ENCODE measurements at places on chromosomes 12 and 14.

DNA sequence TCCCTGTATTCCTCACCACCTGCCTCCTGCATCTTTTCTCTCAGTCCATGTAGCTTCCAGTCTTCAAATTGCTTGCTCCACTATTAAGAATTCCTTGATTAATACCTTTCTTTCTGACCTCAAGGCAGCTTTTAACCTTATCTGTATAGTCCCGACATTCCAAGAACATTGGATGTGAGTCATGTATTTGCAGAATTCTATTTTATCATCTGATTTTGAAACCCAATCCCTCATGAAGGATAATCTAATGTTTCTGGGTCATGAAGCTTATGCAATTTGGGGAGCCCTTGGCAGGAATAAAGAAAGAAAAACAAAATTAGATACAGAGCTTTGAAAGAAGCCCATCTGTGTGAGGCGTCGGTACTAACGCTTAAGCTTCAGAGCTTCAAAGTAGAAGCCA is 63.4 kb upstream of the CCND2 start:
- no peak for DNase-seq

DNA sequence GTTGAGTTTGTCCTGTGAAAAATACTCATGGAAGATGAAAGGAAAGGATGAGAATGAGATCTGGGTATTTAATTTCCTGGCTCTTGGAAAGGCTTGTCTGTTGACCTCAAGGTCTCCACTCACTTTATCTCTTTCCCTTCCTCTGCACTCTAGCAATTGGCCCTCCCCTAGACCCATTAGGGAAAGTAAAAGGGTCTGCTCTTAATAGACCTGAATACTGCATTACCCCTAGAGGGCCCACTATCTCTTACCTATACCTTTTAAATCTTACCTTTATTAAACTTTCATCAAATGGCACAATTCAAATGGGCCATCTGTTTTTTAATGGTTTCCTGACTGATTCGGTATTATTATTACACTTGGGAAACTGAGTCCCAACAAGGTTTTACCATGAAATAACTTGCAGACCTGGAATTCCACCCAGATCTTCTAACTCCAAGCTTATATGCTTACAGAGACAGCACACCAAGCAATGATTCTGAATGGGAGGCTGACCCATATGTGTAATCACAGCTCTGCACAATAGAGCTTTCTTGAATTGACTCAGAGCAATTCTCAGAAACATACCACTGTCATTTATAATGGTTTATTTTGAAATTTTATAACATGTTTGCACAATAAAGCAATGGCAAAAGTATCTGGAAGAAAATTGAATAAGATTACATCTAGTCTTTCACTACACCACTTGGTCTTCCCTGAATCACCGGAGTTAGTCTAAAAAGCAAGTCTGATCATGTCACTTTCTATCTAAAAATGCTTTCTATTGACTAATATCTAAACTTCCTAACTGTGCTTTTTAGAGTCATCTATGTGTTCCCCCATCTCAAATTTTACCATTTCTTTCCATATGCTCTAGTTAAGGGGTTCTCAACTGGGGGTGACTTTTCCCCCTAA is 618.5 kb downstream of the NRXN3 start:
- DNase-seq, result no peak

GRCh38 chr14:95918466-95918865 is 41.8 kb downstream of the TUNAR start:
- no peak for DNase-seq

DNA sequence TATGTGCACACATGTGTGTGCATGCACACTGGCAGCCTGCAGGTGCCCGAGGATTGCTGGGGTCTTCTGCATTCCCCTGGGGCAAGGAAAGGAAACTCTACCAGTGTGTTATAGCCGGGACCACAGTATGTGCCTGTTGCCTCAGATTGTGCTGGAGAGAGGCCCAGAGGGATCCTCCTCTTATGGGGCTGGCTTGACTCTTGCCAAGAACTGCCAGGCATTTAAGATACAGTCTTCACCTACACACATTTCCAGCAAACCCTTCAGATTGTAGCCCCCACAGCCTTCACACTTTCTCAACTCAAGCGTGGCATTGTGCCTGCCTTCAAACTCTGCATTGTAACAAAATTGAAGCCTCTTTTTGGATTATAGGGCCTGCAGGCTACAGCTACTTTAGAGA is 176.7 kb upstream of the DYRK2 start:
- no peak for DNase-seq

DNA sequence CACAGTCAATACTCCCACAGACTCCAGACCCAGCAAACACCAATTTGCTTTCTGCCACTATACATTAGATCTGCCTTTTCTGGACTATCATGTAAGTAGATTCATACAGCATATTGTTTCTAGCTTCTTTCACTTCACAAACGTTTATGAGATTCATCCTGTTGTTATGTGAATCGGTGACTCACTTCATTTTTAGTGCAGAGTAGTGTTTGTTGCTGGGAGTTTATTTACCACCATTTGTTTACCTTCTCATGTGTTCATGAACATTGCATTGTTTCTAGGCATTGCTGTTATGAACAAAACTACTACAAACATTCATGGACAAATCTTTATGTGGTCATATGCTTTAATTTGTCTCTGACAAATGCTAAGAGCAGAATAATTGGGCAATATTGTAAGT is 807.8 kb upstream of the TMEM132C start:
- DNase-seq, result no peak

DNA sequence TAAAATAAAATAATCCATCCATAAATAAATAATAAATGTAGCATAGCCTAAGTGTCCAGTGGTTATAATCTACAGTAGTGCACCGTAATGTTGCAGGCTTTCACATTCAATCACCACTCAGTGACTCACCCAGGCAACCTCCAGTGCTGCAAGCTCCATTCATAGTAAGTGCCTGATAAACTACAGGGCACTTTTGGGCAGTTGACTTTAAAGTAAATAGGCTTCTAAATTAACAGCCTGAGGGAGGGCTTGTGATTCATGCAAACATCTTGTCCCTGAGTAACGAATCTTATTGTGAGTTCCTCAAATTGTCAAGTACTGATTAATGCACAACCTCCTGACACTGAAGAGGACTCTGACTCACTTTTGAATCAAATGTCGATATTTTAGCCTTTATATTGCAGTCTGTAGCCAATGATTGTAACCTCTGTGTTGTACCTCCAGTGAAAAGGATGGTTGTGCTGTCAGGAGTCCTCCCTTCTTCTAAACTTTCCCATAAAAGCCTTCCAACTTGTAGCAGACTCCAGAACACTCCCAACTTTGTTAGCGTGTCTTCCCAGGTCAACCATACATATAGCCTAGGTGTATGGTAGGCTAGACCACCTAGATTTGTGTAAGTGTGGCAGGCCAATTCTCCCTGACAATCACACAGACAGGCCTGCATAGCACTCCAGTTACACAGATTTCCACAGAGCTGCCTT is 55.0 kb upstream of the BICD1 start:
- no peak for DNase-seq

GRCh38 chr14:22147716-22148115 is 441.3 kb downstream of the DAD1 start:
- no peak for DNase-seq

GRCh38 chr12:71756054-71756690 is 1.5 kb downstream of the RAB21 start:
- no peak for DNase-seq

GRCh38 chr14:77045238-77046162 is 17.0 kb upstream of the IRF2BPL start:
- no peak for DNase-seq

DNA sequence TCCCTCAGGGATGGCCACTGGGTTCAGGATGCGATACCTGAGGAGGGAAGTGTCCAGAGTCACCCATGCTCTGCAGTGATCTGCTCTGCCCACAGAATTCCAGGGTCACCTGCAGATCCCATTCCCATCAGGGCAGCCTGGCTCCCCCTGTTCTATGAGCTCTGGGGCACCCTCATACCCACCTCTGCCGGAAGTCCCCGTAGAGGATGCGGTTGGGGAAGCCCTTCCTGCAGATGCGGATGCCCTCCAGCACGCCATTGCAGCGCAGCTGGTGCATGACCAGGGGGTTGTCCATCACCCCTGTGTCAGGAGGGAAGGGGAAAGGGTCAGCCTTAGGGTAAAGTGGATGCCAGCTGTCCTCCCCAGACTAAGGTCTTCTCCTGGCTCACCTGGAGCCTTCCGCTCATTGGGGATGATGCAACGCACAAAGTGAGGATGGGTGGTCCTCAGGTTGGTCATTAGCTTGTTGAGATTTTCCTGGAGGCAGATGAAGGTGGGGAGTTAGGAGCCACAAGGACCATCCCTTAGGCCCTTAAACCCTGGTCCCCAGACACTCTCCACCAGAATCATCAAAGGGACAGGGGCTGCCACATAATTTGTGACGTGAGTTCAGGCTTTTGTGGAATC is 11.2 kb downstream of the MYH6 start:
- DNase-seq, result no peak

- no peak for DNase-seq
Observed at GRCh38 chr12:93980711-93981110, 167.7 kb upstream of the PLXNC1 start.

DNA sequence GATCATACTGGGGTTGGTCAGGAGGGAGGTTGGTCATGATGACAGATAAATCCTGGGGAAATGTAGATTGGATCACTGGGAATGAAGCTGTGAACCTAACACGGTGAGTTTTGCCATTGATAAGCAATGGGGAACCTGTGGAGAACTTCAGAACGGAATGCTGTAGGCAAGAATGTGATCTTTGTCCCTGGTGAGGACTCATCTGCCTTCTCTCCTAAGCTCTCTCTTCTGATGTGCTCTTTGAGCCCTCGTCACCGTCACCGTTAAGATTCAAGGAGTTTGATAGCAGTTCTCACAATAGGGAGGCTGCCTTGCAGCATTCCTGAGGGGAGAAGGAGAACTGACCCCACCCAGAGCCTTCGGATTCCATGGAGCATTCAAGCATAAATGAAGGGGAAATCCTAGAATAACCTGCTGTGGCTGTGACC is 217.6 kb downstream of the ANO6 start:
- no peak for DNase-seq

GRCh38 chr12:130214686-130215395 is 52.6 kb downstream of the FZD10 start:
- DNase-seq, result no peak

DNA sequence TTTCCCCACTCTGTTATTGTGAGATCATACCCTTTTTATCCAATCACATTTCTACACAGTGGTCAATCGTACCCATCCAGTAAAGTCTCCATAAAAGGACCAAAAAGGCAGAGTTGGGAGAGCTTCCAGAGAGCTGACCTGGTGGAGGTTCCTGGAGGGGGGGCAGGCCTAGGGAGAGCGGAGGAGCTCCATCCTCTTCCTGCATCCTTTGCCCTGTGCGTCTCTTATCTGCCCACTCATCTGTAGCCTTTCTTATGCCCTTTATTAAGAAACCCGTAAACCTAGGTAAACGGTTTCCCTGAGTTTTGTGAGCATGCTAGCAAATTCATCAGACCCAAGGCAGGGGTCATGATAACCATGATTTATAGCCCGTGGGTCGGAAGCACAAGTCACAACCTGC is 26.2 kb downstream of the EVL start:
- DNase-seq, result no peak

DNA sequence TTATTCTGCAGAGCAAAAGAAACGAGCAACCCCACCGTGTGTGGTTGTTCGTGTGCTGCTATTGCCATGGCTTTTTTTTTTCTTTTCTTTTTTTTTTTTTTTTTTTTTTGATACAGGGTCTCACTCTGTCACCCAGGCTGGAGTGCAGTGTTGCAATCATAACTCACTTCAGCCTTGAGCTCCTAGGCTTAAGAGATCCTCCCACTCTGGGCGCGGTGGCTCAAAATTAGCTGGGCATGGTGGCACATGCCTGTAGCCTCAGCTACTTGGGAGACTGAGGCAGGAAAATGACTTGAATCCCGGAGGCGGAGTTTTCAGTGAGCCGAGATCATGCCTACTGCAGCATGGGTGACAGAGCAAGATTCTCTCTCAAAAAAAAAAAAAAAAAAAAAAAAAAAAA is 144.2 kb downstream of the ESR2 start:
- no peak for DNase-seq

Measured in NCI-H1092 (cell line).